ENCODE measurements at places on chromosomes 11 and 22.

DNA sequence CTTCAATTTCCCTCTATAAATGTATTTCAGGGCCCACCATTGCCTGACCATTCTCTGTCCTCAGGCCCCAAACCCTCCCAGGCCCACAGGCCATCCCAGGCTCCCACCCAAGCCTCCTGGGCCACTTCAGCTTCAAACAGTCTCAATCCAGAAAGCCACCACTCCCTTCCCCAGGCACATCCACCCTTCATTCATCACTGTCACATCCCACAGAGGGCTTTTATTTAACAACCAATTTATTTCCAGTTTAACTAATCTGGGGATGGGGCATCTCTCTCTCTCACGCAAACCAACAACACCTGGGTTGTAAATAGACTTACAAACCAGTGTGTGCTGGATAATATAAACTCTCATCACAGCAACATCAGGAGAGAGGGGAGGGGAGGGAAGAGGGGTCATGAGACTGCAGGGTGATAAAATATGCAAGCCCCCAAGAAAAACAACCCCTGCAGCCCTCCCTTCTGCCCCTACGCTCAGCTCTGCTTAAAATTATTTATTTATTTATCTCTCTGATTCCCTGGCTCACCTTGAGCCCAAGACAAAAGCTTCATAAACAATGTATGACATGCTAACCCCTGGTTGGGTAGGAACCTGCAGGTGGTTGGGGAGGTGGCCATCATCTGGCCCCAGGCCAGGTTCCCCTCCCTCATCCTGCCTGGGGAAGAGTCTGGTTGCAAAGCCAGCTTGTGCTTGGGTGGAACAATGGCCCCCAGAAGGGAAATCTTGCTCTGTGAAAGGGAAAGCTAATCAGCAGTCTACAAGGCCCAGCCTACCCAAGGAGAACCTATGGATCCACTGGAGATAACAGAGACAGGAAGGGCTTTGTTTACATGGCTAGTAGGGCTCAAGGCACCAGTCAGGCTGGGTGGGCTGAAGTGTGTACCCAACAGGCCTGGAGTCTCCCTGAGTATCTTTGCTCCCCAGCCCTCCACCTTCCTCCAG, 359.2 kb downstream of the BUD13 start:
- no peak for DNase-seq

DNA sequence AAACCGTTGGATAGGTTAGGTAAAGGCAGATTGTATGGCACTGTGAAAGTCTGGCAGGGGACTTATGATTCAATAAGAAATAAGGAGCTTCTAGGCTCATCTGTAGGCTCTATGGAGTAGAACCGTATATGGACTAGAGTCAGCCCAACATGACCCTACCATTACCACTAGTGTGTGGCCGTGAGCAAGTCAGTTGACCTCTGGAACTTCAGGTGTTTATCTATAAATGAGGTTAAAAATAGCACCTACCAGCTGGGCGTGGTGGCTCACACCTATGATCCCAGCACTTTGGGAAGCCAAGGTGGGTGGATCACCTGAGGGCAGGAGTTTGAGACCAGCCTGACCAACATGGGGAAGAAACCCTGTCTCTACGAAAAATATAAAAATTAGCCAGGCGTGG, 4.4 kb downstream of the HINFP start:
- no peak for DNase-seq

GRCh38 chr11:132744771-132745170, 787.5 kb downstream of the OPCML start:
- no peak for DNase-seq

GRCh38 chr11:62954478-62954877, 30.3 kb downstream of the SLC22A6 start:
- DNase-seq: no peak

- no peak for DNase-seq
Observed at GRCh38 chr11:71580057-71581003, 2.3 kb downstream of the KRTAP5-11 start.

DNA sequence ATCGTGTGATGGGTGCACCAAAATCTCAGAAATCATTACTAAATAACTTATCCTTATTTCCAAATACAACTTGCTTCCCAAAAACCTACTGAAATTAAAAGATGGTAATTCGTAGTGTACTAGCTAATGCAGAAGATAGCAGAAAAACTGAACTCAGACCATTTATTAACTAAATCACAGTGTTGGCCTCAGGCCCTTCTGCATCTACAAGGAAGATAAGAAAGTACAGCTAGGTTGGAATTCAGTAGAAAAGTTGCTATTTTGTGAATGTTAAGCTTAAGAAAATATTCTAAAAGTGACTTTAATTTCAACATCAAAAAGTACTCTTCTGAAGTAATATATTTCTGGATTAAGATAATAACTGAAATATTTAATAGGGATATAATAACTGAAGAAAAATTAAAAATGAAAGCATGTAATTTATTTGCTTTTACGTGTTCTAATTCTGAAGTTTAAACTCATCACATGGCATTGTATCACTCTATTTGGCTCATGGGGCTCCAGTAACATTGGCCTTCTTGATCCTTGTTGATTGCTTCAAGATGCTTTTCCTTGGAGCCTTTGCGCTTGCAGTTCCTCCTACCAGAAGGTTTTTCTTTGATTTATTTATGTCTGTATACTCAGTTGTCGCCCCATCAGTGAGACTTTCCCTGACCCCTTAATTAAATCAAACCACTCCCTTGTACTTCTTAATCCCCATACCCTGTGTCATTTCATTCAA, 847.9 kb upstream of the ANO3 start:
- no peak for DNase-seq

GRCh38 chr11:134736251-134736947, 324.4 kb upstream of the B3GAT1 start:
- DNase-seq: no peak

DNA sequence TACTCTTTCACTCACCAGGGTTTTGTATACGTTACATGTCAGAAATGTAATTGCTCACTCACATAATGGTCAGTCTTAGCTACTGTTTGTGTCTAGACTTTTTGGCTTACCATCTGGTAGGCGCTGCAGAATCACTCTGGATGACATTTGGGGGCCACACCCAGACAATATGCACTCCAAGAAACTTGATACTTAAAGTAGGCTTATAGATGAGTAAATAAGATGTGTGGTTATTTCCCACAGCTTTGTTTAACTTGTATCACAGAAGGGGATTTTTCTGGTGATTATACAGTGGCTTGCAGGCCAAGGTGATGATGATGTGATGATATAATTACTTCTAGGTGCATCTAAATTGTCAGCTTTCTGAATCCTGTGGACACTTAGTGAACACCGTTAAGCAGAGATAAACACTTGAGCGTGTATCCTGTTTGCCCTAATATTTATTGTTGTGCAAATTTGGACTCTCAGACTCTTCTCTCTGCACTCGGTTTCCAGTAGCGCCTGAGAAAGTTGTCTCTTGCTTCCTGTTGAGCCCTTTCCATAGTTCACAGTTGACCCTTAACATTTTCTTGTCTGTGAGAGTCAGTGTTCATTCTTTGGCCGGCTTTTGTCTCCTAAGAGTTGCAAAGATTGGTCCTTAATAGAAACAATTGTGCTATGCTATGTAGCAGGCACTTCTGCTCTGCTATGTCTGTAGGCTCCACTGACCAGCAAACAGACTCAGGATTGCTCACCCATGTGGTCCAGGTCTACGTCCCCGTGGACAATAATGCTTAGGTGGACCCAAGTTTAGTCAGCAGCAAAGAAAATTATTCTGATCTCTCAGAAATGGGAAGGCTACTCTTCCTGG, 89.3 kb downstream of the PRR5L start:
- DNase-seq: no peak

GRCh38 chr11:67033661-67034166, 10.8 kb downstream of the SYT12 start:
- no peak for DNase-seq

DNA sequence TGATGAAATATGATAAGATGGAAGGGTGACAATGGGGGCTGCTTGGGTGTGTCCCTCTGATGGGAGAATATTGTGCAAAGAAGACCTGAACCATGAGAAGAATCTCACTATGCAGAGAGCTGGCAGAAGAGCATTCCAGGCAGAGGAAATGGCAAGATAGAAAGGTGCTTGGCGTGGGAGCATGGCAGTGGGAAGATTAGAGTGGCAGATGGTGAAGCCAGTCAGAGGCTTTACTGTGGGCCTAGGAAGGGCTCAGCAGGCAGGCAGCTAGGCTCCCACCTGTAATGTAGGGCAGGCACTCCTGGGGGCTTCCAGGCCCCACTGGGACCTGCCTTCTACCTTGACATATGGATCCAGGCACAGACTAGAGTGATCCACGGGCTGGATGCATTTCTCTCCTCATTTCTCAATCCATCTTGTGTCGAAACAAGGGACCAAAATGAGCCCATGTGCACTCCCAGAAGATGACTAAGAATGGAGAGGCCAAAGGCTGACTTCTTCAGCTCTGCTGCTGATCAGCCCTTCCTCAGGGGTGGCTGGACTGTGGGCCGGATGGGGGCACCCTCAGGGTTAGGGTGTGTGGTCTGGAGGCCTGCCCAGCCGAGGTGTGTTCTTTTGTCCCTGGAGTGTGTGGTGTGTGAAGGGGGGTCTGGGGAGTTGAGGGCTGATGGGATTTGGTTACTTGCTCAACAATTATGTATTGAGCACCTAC, 88.3 kb downstream of the TSPAN18 start:
- DNase-seq: no peak

GRCh38 chr11:118887206-118887605, 3.5 kb downstream of the CXCR5 start:
- no peak for DNase-seq

DNA sequence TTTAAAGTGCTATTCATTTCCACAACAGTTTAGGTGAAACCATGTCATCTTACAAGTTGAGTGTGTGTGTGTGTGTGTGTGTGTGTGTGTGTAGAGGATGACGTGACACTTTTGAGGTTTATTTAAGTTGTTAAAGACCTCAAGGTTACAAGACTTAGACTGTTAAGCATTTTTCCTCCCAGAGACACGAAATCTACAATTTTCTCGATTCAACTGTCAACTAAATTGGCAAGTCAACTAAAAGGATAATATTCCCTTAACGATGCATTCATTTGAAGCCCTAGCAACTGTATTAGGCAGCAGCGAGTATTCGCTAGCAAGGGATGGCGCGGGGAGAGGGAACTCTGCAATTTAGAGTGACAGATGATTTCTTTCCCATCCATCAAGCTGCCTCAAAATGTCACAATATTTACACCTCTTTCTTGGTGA, 17.6 kb upstream of the BDNF start:
- DNase-seq: no peak

DNA sequence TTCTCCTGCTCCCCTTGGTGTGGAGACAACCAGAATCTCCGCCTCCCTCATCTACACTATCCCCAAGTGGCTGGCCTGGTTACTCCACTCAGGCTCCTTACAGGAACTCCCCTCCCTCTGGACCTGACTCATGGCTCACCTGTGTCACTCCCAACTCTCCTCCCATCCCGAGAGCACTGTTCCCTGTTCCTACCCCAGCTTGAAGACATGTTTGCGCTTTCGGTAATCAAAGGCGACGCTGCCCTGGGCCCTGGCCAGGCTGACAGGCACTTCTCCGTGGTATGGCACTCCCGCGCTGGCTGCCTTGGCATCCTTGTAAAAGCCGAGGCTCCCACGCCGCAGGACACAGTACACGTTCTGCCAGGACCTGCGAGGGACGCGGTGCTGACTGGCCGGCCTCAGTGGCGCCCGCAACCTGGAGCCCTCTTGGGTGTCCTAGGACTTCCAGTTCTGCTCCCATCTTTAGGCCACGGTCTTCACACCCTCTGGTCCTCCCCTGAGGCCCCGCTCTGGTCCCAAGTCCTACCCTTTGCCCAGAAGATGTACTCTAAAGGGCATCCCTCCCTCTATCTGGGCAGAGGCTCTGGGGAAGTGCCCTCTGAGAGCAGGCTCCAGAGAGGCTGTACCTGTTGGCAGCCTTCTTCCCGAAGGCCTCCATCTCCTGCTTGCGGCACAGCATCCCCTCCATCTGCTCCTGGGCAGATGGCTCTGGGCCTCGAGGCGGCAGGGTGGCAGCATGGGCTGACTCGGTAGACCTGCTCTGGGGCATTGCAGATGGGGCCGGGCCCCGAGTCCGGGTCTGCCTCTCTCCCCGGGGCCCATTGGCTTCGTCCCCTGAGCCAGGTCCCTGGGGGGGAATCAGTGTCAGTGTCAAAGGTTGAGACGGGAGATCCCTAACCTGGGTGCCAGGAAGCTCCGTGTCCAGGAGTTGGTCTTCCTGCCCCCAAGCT, 9.4 kb upstream of the RBM4B start:
- no peak for DNase-seq

DNA sequence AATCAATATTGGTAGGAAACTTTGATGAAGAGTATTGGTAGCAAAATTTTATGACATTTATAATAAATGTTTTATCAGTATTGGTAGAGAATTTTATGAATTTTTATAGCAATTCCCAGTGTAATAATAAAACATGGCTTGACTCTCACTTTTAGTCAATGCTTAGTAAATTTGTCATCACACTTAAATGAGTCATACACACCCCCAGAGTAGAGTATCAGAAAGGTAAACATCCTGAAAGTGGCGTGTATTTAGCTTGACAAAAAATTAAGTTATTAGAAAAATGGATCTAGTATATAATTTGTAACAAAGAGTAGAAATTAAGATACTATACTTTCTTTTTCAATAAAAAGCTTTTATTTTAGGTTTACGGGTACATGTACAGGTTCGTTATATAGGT, 2.6 kb downstream of the MS4A3 start:
- DNase-seq: no peak

- peak; percentile 74 for DNase-seq
Observed at GRCh38 chr11:114197799-114198500, 98.2 kb upstream of the NNMT start.

DNA sequence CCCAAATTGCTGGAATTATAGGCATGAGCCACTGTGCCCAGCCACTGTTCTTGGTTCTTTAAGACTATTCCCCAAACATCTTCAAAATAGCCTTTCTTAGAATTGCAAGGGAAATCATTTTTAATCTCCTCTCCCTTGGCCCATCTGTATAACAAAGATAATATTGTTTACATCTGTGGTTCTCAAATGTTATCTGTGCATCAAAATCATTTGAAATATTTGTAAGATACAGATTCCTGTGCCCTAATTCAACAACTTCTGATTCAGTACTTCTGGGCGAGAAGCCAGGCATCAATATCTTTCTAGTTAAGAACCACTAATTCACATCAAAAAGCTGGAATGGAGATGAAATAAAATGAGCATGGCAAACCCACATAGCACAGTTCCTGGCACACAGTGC, 83.0 kb downstream of the TMPRSS5 start:
- no peak for DNase-seq

- DNase-seq: no peak
Observed at GRCh38 chr11:72069787-72070251, 10.5 kb downstream of the NUMA1 start.

- DNase-seq: no peak
Observed at GRCh38 chr11:118530180-118530682, 761 bp upstream of the TMEM25 start.

GRCh38 chr11:122647736-122648275, 7.7 kb upstream of the UBASH3B start:
- DNase-seq: no peak

GRCh38 chr11:86869966-86870570, 69.7 kb downstream of the PRSS23 start:
- peak; percentile 72 for DNase-seq

- DNase-seq: no peak
Observed at GRCh38 chr11:132093536-132094259, 723.3 kb downstream of the NTM start.

Measured in left forelimb (tissue), 1 donor.